T-helper 2 cell (primary cell): ENCODE measurements at places on chromosomes 16 and 17.

- no peak for DNase-seq
Observed at GRCh38 chr16:21646721-21647561, 5.5 kb downstream of the IGSF6 start.

DNA sequence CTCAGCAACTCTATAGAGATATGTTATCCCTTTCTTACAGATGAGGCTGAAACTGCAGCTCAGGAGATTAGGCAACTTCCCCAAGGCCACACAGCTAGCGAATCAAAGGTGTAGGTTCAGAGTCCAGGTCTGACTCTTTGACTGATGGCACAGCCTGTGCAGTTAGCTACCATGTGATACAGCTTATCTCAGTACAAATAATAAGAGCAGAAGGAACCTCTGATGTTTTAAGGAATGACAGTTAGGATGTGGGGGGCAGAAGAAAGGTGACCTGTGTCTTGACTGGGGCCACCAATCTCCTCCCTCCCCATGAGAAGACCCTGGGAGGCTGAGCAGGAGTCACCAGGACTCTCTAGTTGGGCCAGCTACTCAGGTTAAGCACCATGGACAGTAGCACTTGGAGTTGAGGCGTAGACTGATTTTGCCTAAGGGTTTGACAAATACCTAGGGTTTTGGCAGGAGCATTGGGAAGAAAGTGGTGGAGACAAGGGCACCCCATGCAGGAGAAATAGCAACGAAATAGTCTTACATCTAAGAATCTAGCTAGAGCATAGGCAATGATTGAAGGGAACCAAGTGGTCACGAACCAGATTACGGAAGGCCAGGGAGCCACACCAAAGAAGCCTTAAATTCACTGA is 22.8 kb upstream of the ACSM2B start:
- no peak for DNase-seq

- DNase-seq, result no peak
Observed at GRCh38 chr16:78749745-78750268, 650.4 kb downstream of the WWOX start.

GRCh38 chr17:76419576-76420260 is 33.2 kb downstream of the UBE2O start:
- DNase-seq, result no peak

DNA sequence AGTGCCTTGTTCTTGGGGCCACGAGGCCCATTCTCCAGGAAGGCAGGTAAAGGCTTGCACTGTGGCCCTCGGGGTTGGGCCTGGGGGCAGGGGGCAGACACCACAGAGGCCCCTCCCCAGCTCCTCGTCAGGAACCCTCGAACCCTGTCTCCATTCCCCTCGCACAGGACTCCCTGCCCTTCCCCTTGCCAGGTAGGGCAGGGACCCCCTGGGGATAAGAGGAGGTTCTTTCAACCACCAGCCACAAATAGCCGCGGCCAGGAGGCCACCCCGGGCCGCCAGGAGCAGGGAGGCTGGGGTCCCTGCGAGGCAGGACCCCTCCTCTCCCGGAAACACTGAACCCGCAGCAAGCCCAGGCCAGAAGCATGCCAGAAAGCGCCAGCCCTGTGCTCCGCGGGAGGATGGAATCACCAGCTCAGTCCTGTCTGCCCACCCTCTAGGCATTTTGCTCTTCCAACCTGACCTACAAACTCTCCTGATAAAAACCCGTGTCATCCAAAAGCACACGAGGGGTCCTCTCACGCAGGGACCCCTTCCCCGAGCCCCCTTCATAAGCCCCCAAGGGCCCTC is 45.6 kb downstream of the SLC47A1 start:
- no peak for DNase-seq

- DNase-seq, result no peak
Observed at GRCh38 chr16:3825103-3825502, 55.4 kb downstream of the CREBBP start.
